ENCODE measurements at places on chromosomes 13 and 19. TPM values are rescaled to one million over a fixed set of nuclear protein-coding genes. Genes with fewer than 3 reads are reported as not detected.

Gene ATP1A3
- total RNA-seq, result 149 TPM

Gene FGF14
- total RNA-seq, result 85.2 TPM

Gene UBE2M
- total RNA-seq, result 64.8 TPM

Gene FFAR3
- total RNA-seq, result not detected

Gene LILRB4
- 0.82 TPM for total RNA-seq

Gene ANGPTL8
- not detected for total RNA-seq

Gene MIPEP
- total RNA-seq, result 32.6 TPM

Gene FPR3
- total RNA-seq, result under 0.01 TPM

Gene RDH8
- total RNA-seq, result not detected

Data from frontal cortex (tissue), 4 donors.